ENCODE measurements at places on chromosomes 7 and 10.

- no peak for DNase-seq
These were observed 13.9 kb downstream of the TUBAL3 start for GRCh38 chr10:5390607-5391205.

GRCh38 chr7:92641921-92642511, 51.8 kb upstream of the FAM133B start:
- DNase-seq: no peak

DNA sequence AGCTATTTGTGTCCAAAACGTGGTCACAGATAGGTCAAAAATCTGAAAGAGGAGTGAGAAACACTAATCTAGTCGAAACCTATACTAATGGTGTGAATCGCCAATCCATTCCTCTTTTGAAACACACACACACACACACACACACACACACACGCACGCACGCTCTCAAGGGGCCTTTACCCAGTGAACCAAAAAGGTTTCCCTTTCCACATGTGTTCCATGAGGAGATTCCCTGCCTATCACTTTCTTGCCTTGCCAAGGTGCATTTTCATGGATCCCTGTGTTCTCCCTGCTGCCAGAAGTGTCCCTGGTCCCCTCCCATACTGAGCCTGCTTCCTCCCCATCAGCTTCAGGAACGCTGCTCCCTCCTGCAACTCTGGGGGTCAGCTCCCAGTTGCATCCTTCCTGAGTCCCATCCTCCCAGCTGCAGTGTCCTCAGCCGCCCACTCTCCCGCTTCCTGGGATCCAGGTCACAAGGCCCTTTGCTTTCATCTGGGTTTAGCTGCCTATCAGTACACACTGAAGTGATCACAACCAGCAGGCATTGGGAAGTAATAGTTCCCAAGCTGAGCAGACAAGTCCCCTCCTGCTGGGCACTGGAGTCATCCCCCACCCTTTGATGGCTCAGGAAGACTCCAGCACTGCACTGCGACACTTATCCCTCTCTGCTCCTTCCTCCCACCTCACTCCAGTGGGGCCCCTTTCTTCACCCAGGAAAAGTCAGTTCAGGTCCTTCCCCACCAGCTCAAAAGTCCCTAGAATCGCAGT, 49.2 kb upstream of the KCNMA1 start:
- no peak for DNase-seq

DNA sequence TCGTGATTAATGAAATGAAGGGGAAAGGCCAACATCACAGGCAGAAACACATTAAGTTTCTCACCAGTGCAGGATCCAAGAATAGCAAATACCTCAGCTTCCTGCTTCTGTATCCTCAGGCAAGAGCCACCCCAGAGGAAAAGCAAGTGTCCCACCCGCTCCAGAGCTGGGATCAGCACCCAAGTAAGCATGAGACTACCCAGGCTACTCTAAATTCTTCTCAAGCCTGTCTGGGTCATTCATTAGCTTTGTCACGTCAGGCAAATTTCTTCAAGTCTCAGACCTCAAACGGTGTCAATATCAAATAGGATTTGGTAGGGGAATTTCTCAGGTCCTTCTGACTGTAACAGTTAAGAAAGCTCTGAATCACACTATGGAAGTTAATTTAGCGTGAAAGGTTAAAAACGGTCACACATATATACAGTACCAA, 59.0 kb downstream of the GNA12 start:
- no peak for DNase-seq

DNA sequence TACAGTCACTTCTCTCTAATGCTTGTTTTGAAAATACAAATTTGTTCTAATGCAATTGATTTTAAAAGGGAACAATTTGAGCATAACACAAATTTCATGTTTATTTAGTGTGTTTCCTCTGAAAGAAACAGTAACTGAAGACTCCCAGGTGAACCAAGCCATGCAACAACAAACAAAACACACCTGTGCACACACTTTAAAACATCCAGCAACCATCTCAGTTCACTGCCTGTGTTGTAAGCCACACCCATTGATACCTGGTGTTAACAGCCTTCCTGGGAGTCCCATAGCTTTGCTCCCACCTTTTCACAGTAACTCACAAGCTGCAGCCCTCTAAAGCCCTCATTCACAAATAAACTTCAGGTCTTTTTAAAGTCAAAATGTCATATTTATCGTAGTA, 89.3 kb downstream of the DOCK4 start:
- peak; percentile 13 for DNase-seq

DNA sequence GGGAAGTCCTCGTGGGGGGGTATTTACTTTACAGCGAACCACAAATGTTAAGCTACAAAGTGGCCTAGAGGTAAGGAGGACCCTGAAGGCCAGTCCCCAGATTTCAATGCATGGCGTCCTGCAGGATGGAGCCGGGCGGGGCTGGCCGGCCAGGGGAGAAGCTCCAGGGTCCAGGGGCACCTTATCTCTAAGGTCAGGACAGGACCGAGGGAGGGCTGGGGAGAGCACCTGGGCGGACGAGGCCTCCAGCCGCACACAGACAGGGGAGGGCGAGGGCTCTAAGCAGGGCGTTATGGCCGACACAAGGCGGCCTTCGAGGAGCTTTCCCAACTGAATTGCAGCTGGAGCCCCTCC, 96.4 kb upstream of the DIP2C start:
- no peak for DNase-seq

DNA sequence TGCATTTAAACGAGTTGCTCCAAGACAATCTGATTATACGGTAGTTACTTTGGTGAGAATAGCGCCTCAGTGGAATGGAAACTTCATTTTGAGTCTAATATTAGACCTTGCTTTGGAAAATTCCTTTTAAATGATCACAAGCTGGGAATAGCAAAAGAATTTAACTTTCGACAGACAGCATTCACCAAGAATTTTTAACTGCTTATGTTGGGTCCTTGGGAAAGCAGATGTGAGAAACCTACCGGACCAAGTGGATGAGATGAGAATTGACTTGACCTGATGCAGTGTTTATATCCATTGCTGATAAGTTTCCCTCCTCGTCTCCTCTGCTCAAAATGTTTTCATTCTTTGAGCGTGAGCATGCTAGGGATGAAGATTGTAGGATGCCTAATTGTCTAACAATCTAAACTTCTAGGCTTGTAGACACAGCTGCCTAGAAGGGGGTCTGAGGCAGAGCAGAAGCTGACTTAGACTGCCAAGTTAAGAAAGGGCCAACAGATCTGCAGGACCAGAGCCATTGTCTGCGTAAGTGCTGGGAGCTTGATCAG, 126.9 kb downstream of the CNNM2 start:
- DNase-seq: no peak

DNA sequence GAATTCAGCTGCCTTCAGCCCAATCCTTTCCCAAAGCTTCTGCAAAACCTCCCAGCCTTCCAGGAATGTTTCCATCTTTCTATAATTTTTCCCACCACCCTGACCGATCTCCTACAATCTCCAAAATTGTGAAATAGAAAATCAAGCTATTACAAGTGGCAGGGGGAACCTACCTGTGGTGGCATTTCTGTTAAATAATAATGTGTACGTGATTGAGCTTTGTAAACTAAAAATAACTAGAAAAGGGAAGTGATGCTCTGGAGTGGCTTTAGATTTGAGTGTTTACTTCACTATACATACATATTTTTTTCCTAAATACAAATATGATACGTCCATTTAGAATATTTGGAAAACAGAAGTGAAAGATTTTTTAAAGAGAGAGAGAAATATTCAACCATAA, 593.6 kb downstream of the GRM8 start:
- DNase-seq: no peak

GRCh38 chr7:74387606-74388005, 66.1 kb upstream of the GTF2IRD1 start:
- DNase-seq: peak; percentile 17

- no peak for DNase-seq
These were observed 652.1 kb downstream of the SUGCT start for GRCh38 chr7:40786909-40787308.

GRCh38 chr7:107133396-107133795, 35.4 kb upstream of the HBP1 start:
- DNase-seq: peak; percentile 61

DNA sequence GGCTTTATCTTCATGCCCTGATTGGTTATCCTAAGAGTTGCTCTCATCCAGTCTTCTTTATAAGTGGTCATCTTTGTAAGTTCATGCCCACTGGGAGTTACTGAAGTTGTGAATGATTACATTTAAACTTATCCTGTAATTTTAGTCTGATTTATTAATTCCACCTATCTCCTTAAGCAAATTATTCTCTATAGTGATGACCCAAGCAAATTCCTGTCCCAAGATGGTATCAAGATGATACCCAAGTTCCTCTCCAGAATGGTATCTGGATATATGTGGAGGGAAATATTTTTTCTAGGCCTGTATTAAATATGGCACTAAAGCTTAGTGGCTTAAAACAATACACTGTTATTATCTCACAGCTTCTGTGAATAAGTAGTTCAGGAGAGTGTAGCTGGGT, 22.6 kb upstream of the VOPP1 start:
- DNase-seq: no peak

DNA sequence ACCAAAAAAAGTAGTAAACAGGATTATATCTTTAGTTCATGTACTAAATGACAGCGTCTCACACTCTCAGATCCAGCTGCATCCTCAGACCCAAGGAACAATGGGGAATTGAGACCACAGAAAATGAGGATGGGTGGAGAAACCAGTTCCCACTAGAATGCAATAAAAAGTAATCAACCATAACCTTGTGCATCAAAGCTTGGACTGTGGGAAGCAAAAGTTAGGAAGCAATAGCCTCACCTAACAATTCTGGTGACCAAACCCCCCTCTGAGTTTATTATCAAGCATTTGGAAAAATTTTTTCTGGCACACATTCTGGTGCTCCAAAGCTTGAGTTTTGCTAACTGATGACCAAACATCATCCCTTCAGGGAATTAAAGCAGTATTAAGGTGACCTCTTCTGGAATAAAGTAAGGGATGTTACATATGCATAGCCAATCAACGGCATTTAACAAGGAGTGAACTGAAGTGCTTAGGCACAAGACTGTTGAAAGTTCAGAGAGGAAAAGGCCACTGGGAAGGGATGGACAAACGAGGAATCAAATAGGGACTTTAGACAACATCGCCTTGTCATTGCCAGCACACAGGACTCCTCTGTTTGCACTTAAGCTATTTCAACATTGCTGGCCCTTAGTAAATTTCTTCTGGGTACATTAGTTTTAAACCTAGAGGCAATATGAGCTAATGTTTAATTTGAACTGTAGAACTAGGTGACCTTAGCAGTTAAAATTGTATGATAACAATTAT, 1.2 kb upstream of the MAT1A start:
- DNase-seq: no peak

DNA sequence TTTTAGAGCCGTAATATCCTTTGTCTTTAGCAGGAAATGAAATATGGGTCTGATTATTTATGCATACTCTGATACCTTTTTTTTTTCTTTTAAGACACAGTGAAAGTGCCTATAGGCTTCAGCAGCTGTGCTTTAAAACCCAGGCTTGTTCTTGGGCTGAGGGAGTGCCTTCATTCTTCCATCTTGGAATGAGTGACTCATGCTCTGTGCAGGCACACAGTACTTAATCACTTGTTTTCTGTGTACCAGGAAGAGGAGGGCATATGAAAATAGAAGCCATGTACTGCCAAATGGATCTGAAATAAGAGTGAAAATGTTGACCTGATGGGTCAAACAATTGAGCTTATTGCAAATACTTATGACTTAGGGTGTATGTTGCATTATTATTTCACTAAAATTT, 12.0 kb downstream of the INPP5F start:
- DNase-seq: no peak

- DNase-seq: no peak
These were observed 11.6 kb upstream of the PPIF start for GRCh38 chr10:79335470-79336235.

DNA sequence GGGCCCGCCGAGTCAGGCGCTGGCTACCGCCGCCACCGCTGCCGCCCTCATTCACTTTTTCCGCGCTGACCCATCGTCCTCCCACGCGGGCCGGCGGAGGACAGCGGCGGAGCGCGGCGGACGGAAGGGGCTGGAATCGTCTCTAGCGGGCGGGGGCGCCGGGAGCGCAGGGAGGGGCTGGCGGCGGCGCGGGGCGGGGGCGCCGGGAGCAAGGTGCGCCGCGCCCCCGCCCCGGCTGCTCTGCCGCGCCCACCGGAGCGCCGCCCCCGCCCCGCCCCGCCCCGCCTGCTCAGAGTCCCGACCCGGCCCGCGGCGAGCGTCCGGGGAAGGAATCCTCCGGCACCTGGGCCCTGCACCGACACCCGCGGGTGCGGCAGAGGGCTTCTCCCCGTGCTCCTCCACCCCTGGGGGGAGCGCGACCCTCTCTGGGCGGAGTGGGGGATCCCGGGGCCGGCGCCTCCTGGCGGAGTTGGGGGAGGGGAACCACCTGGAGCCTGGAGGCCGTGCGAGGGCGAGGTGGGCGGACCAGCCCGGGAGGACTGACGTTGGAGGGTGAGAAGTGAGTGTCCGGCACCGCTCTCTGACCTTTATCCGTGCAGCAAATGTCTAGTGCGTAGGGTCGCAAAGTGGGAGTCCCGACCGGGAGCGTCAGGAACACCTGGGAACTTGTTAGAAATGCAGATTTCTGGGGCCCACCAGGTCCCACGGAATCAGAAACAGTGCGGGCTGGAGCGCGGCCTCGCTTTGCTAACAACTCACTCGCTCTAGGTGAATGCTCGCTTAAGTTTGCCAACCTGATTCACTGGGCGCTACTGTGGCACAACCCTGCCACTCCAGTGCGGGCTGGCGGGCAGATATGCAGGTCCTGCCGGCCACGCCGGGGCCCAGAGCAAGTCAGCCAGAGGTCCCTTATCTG, at the start of gene COBL:
TSS of gene COBL (minus strand) at position 144 of the 916 bp plus-strand sequence. CDS start 176 bp downstream, outside the sequence.
- DNase-seq: no peak

DNA sequence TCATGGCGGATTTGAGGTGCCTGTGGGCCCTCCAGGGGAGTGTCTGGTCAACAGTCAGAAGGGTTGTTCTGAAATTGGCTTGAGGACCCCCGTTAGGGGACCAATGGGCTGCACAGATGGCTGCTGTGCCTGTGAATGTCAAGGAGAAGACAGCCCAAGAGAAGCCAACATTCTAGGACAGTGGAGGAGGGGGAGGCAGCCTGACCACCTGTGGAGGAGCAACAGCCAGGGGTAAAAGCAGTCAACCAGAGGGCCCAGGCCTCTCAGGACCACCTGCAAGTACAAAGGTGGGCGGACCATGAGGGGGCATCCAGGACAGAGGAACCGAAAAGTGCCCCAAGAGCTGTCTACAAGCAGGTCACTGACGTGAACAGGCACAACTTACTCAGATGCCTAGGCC, 76.6 kb downstream of the VSTM4 start:
- no peak for DNase-seq

DNA sequence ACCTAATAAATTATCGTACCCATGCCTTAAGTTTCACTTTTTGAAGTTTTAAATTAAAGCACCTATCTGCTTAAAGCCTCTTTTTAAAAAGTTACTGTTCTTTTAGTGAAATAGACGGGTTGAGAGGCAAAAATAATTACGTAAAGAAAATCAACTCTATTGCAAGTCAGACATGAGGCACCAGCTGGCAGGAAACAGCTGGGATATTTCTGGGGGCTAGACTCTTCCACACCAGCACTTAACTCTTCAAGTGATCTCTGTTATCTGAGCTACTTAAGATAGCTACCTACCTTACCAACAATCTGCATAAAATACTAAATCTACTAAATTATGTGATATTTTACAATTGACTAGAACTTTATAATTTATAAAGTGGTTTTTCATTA, 35.8 kb downstream of the GBF1 start:
- peak; percentile 57 for DNase-seq

- no peak for DNase-seq
These were observed 162.8 kb upstream of the NFE2L3 start for GRCh38 chr7:25989140-25989705.

GRCh38 chr10:49625411-49625810, 11.6 kb downstream of the CHAT start:
- DNase-seq: no peak

All from NCI-H2171 treated with DMSO at 0.1 percent for 48 hours (cell line).